LNCaP clone FGC (cell line): ENCODE measurements at places on chromosomes 16 and 17.

- DNase-seq = no peak
Measured at GRCh38 chr17:33725675-33726271, 432.7 kb upstream of the ASIC2 start.

DNA sequence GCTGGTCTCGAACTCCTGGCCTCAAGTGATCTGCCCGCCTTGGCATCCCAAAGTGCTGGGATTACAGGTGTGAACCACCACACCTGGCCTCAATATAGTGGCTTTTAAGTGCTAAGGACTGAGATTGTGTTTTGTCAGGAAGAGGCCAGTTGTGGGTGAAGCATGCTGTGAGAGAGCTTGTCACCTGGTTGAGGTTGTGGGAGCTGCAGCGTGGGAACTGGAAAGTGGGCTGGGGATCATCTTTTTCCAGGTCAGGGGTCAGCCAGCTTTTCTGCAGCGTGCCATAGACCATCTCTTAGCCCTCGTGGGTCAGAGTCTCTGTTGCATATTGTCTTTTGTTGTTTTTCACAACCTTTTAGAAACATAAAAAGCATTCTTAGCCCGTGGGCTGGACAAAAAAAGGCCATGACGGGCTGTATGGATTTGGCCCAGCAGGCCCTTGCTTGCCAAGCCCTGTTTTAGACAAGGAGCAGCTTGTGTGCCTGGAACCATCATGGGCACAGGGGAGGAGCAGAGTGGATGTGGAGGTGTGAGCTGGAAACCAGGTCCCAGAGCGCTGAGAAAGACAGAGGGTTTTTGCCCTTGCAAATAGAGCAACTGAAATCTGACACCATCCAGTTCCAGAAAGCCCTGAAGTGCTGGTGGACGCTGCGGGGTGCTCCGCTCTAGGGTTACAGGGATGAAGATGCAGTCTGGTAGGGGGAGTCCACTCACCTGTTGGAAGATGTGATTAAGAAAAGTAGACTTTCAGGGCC, 5.5 kb downstream of the BIRC5 start:
- DNase-seq = no peak

- no peak for DNase-seq
Measured at GRCh38 chr16:50068550-50068949, 2.8 kb downstream of the HEATR3 start.

DNA sequence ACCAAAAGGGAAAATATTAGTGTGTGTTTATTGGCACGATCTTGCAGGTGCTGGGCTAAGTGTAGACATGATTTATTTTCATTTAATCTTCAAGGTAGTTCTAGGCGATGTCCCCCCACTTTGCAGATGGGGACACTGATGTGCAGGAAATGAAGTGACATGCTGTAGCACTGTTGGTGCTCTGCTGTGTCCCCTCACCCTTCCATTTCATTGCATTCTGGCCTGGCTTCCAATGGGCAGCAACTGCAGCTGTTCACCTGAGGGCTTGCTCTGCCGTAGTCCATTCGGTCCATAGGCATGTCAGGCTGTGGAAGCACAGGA, 123.9 kb downstream of the PRKCB start:
- DNase-seq = no peak

DNA sequence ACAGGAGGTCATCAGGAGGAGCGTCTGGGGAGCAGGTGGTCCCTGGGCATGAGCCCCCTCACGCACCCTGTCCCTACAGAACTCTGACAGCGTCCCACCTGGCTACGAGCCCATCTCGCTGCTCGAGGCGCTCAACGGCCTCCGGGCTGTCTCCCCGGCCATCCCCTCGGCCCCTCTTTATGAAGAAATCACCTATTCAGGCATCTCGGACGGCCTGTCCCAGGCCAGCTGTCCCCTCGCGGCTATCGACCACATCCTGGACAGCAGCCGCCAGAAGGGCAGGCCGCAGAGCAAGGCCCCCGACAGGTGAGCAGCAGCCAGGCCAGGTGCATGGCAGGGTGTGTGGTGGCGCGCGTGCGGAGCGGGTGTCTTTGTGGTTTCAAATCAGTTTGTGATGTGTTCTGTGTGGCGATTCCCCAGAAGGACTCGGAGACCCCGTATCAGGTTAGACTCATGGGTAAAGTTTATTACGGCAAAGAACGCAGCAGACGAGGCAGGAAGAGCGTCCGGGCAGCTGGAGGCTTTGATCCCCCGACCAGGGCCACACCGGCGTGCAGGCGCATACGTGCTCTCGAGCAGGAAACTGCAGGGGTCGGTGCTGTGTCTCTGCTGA, 11.8 kb upstream of the NUDT16L1 start:
- DNase-seq = no peak

DNA sequence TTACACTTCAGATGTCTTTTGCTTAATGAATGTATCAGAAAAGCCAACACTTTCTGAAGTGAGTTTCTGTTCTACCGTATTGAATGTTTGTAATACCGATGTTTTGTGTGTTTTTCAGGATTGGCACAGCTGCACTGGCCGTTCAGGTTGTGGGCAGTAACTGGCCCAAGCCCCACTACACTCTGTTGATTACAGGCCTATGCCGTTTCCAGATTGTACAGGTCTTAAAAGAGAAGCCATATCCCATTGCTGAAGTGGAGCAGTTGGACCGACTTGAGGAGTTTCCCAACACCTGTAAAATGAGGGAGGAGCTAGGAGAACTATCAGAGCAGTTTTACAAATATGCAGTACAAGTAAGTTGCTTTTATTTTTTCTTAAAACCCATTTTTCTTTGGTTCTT, 4.7 kb upstream of the ABCC11 start:
- no peak for DNase-seq

GRCh38 chr16:78288888-78289287, 189.4 kb downstream of the WWOX start:
- DNase-seq = no peak

GRCh38 chr16:12773221-12773620, 30.5 kb downstream of the CPPED1 start:
- no peak for DNase-seq

DNA sequence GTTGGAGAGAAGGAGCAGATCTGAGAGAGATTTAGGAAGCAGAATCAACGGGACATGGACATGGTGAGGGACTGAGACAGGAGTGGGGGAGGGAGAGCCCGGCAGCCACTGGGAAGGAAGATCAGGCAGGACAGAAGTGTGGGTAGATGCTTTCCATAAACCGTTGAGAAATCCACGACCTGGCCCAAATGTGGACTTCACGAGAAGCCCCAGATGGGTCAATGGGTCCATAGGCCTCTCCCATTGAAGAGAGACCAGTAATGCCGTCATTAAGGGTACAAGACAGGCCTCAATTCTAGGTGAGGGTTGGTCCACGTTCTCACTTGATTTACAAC, 530 bp upstream of the CCL22 start:
- DNase-seq = no peak

DNA sequence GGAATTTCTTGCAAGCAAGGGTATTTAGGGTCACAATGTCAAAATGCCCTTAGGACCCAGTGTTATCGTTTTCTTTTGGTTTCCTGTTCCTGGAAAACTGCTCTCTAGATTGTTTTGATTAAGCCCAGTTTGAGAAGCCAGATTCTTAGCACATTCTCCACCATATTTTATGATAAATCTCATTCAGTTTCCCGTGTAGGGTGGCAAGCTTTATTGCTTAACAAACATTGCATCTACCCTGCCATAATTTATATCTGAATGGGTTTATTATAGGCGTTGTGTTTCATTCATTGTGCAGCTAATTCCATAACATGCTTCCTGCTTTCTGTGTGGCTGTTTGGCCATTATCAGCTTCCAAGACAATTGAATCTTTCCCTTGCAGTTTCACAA, 389.1 kb upstream of the DYNLRB2 start:
- DNase-seq = no peak

DNA sequence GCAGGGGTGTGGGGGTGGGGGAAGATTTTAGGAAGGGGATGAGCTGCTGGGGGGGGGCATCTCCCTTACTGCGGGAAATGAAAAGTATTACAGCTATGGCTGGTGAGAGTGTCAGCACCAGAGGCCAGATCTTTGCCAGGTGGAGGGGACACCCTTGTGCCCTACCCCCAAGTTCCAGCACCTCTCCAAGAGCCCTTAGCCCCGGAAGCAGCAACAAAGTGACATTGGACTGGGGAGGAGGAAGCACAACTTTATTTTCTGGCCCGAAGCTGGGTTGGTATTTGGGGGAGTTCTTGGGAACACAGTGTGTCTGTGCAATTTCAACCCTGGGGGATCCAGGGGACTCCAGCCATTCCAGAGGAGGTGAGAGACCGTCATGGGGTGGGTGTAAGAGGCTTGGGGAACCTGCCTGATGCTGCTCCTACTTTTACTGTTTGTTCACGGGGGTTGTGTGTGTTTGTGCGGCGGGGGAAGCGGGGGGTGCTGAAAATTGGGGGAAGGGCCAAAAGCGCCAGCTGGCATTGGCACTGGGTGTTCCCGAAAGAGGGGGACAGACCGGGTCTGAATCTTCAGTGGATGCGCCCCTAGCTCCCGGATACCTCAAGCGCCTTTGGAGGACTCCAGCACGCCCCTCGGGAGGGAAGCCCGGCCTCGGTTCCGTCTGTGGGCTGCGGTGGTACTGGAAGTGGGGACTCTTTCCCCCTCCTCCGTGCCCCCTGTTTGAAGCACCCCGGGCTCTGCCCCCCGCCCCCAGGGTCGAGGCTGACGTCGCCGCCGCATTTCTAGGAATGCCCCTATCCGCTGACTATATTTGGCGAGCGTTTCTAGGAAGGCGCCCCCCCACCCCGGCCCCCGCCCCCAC, 230.3 kb downstream of the MRTFB start:
- no peak for DNase-seq

GRCh38 chr17:79041041-79041570, 17.1 kb downstream of the C1QTNF1 start:
- DNase-seq = no peak

DNA sequence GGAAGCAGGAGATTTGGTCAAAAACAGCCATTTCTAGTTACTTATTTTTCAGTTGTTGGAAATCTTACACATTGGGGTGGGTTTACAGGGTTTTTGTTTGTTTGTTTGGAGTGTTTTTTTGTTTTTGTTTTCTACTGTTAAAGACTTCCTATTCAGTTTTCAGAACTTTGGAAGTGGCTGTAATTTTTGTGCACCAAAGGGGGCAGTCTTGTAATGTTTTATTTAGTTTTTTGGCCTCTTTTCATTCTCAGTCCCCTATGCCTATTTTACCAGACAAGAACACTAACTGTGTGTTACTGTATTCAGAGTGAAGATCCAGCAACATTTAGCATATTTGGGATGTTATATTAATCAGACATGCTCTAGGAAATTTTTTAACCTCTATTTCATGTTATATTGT, 20.6 kb downstream of the TPPP3 start:
- DNase-seq = no peak

DNA sequence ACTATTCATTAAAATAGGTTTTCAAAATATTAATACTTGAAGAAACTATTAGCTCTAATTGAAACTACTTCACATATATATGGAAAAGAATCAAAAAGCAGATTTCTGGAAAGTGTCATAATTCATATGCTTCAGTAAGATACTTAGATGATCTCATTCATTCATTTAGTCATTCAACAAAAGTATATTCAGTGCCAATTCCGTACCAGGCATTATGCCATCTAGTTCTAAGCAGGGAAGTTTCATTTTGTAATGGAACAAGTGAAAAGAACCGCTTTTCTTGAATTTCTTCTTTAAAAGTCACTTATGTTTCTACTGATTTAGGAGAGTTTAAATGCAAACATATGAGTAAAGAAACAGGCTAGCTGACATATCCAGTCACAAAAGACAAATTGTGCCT, 118.3 kb upstream of the FAM20A start:
- DNase-seq = no peak

DNA sequence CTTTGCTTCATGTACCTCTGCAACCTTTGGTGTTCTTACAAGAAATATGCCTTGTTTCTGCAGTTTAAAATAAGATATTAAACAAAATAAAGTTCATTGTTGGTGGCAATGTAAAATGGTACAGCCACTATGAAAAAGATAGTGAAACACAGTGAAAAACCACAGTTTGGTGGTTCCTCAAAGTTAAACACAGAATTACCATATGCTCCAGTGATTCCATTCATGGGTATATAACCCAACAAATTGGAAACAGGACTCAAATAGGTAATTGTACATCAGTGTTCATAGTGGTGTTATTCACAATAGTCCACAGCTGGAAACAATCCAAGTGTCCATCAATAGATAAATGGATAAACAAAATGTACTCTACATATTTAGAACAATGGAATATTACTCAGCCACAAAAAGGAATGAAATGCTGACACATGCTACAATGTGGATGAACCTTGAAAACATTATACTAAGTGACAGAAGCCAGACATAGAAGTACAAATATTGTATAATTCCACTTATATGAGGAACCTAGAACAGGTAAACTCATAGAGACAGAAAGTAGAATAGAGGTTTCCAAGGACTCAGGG, 49.2 kb downstream of the CUEDC1 start:
- no peak for DNase-seq

GRCh38 chr16:68664297-68664696, 19.2 kb downstream of the CDH3 start:
- no peak for DNase-seq

- DNase-seq = no peak
Measured at GRCh38 chr16:20829536-20829935, 23.2 kb downstream of the REXO5 start.

GRCh38 chr17:19004421-19005136, at the start of gene FAM83G:
TSS of gene FAM83G (minus strand) at chr17:19004764. CDS start at chr17:19004041, 723 bp downstream.
- DNase-seq = no peak

DNA sequence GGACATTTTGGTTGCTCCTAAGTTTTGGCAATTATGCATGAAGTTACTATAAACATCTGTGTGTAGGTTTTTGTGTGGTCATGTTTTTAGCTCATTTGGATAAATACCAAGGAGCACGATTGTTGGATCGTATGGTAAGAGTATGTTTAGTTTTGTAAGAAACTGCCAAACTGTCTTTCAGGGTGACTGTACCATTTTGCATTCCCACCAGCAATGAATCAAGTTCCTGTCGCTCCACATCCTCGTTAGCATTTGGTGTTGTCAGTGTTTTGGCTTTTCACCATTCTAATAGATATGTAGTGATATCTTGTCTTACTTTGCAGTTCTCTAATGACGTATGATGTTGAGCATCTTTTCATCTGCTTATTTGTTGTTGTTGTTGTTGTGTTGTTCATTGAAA, 20.2 kb downstream of the TENT4B start:
- no peak for DNase-seq
